CD4-positive, alpha-beta T cell (primary cell): ENCODE measurements at places on chromosomes 4 and X. TPM values are rescaled to one million over a fixed set of nuclear protein-coding genes. Genes with fewer than 3 reads are reported as not detected.
A peak's percentile ranks its signal among the peaks of the same experiment; 100 is the strongest.

- no peaks in the 10 kb centered on the region for H3K36me3 ChIP-seq
- H3K27me3 ChIP-seq = no peaks in the 10 kb centered on the region
- no peak overlapping the region for H3K4me3 ChIP-seq
- DNase-seq = no peak
- no peak overlapping the region for H3K27ac ChIP-seq
- H3K4me1 ChIP-seq = no peaks in the 10 kb centered on the region
Measured at GRCh38 chrX:136115126-136115903, 32.0 kb upstream of the FHL1 start.

- no peaks in the 10 kb centered on the region for H3K27me3 ChIP-seq
- H3K4me1 ChIP-seq = peaks cover 16% of the 10 kb centered on the region
- H3K36me3 ChIP-seq = peaks cover 5% of the 10 kb centered on the region
- H3K27ac ChIP-seq = no peak overlapping the region
Measured at GRCh38 chrX:45070116-45071007, 130.3 kb downstream of the DIPK2B start.

GRCh38 chrX:48835524-48836329 lies at the start of gene PCSK1N:
PCSK1N (minus strand) TSS chrX:48835610; CDS start chrX:48835532, 78 bp downstream.
- peak within 1 kb of the TSS; percentile 53 for H3K4me3 ChIP-seq
- no peak for DNase-seq
- H3K27me3 ChIP-seq = peaks cover 24% of the 10 kb centered on the region
- H3K27ac ChIP-seq = no peak within 1 kb of the TSS

The FAM9A gene
- not detected for total RNA-seq

The CHRDL1 gene
- not detected for total RNA-seq
